ENCODE measurements at places on chromosomes 5 and 9.

DNA sequence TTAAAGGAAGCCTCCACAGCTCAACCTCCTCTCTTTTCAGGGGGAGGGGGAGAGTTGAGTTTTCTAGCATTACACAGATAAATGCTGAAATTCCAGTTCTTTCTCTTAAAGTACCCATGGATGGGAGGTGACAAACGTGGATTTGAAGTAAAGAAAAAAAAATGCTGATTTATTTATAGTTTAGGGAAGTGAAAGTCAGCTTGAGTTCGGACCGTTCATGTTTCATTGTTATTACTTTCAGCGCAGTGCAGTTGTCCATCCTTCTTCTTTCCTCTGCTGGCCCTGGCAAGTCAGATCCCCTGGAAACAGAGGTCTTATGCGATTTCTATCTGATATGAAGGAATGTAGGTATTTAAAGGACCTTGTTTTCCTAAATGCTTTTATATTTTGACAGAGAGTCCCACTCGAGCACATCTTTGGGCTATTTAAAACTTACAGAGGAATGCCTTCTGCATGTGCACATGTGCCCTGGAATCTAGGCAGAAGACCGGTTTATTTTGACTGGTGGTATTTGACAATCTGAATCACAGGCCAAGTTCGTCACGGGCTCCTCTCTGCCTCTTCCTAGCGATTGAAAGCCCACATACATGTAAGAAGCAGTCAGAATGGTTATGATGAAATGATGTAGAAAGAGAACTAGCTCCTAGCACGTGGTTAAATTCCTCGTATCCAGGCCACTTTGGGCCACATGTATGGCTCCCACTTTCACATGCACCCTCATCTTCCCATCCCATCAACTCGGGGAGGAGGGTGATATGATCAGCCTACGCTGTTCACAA lies 385.2 kb upstream of the KLF4 start:
- DNase-seq: no peak

DNA sequence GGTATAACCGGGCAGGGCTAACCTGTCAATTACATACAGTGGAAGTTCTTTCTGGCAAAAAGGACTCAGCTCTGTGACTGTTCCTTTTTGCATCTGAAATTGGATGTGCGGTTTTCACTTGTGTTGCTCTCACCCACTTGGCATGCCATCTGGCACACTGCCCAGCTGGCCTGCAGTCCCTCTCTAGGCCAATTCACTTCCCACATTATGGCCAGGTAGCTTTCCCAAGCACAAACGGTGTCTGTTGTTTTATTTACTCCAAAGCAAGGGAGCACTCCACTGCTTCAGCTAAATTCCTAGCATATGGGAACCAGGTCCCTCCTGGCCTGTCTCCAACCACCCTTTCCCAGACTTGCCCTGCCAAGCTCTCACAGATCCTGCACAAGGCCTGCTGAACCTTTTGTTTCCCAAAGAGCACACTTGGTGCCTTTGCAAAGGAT lies 132.5 kb downstream of the SEMA6A start:
- DNase-seq: no peak

DNA sequence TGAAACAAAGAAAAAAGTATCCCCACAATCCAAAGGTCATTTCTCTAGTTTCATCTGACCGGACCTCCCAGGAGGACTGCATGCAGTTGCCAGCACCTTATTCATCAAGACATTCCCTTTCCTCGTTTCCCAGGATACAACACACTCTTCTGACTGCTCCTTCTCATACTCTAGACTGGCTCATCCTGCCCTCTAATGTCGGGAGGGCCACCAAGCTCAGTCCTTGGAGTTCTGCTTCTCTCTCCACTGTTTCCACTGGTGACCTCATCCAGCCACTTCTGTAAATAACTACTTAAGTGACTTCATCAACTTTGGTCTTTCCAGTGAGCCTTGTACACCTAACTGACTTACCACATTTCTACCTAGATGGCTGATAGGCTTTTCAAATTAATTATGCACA lies 179.1 kb downstream of the EPB41L4A start:
- DNase-seq: no peak

DNA sequence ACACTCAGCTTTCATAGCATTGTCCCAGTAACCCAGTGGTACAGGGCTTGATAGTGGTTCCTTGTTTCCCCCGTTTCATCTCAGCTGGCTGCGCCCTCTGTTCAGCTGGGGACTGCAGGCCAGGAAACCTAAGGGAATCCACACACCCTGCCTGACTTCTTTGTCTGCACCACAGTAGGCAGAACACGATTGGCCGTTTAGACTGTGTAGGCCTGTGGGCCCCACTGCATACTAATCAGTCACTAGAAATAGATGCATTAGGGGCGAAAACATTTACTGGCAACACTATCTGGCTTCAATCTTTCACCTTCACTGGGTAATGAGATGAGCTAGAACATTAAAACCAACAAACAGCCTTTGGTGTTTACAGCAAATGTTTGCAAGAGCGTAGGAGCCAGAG lies 512.7 kb upstream of the BRINP1 start:
- no peak for DNase-seq

- DNase-seq: no peak
These were observed 542.6 kb downstream of the CSNK1G3 start for GRCh38 chr5:124054564-124054963.

DNA sequence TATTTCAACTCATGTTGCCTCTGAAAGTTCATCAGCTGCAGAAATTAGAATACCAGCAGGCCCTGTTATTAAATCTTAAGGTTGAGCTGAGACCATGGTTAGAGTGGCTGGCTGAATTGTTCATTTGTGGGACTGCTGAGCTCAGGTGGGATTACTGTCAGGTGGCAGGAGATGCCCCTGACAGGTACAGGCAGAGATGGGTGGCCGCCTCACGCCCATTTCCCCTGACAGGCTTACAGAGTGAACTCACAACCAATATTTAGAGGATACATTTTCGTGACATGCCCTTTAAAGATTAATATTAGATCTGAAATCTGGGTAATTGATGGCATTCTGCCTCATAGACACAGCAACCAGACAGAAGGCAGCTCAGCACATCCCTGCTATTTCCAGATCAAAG lies 136.0 kb downstream of the MVB12B start:
- no peak for DNase-seq

GRCh38 chr5:96439477-96440184 lies 6.6 kb upstream of the PCSK1 start:
- no peak for DNase-seq

DNA sequence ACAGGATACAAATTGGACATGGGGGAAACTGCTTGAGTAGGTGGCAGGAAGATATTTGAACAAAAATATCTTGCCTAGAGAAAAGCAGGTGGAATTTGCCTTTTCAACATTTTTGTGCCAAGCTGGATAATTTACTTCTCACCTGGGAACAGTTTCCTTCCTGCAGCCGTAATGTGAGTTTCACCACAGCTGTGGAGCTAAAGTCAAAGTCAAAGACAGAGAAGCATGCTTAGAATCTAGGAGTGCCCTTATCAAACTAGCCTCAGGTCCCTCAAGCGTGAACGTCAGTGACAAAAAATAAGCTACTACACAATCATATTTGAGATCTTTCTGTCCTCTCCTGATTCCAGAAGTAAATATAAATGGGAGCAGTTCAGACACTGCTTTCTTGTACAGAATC lies 588.9 kb downstream of the MAT2B start:
- no peak for DNase-seq

DNA sequence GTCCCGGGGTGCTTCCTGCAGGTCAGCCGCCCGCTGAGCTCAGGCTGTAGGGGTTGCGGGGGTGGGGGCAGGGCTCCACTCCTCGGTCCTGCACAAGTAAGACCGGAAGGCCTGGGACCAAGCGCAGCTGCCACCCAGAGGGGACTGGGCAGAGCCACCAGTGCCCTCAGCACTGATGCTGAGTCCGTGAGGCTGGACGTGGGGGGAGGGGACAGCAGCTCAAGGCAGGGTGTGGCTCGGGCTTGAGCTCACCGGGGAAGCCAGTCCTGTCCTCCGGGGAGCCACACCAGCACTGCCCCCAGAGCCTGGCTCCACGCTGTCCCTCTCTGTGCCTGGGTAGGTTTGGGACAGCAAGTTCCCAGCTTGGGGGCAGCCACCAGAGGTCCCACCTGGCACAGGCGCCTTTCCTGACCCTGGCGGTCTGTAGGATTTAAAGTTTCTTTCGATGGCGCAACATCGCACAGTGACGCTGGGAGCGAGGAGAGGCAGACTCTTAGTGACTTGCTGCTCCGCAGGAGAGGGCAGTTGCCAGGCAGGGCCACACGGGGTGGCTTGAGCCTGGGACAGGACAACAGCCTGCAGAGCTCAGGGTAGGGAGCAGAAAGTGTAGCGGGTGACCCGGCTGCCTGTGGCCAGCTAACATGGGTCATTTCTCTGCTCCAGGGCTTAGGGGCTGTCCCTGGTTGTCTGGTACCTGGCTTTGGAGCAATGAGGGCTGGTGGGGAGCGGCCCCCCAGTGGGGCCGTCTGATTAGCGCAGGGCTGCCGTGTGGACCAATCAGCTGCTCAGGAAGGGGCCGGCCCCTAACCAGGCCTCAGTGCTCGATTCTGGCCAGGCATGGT lies 5.7 kb downstream of the LCN1 start:
- DNase-seq: no peak

Data from stimulated activated CD8-positive, alpha-beta memory T cell treated with anti-CD3 and anti-CD28 coated beads, Interleukin-15, amount 100 ng/mL, for 1 hour (primary cell).